ENCODE measurements at places on chromosomes 6 and 20.

- DNase-seq: peak; percentile 62
These were observed at the start of gene KCNK5 for GRCh38 chr6:39228992-39229767. TSS of gene KCNK5 (minus strand) at chr6:39229475. CDS start at chr6:39229111, 364 bp downstream.

GRCh38 chr6:100553243-100553642, 88.5 kb upstream of the SIM1 start:
- DNase-seq: no peak

GRCh38 chr20:38164069-38164468, 1.0 kb downstream of the TGM2 start:
- DNase-seq: no peak

- DNase-seq: no peak
These were observed 123.2 kb upstream of the STMND1 start for GRCh38 chr6:16978686-16979085.

- DNase-seq: no peak
These were observed 78.9 kb upstream of the HEY2 start for GRCh38 chr6:125670568-125670967.

Measured in stimulated activated CD8-positive, alpha-beta memory T cell treated with anti-CD3 and anti-CD28 coated beads, Interleukin-15, amount 100 ng/mL, for 4 hours (primary cell).